Stomach (tissue), 19 donors: ENCODE measurements at places on chromosomes 16 and 17. TPM values are rescaled to one million over a fixed set of nuclear protein-coding genes. Genes with fewer than 3 reads are reported as not detected.

DNA sequence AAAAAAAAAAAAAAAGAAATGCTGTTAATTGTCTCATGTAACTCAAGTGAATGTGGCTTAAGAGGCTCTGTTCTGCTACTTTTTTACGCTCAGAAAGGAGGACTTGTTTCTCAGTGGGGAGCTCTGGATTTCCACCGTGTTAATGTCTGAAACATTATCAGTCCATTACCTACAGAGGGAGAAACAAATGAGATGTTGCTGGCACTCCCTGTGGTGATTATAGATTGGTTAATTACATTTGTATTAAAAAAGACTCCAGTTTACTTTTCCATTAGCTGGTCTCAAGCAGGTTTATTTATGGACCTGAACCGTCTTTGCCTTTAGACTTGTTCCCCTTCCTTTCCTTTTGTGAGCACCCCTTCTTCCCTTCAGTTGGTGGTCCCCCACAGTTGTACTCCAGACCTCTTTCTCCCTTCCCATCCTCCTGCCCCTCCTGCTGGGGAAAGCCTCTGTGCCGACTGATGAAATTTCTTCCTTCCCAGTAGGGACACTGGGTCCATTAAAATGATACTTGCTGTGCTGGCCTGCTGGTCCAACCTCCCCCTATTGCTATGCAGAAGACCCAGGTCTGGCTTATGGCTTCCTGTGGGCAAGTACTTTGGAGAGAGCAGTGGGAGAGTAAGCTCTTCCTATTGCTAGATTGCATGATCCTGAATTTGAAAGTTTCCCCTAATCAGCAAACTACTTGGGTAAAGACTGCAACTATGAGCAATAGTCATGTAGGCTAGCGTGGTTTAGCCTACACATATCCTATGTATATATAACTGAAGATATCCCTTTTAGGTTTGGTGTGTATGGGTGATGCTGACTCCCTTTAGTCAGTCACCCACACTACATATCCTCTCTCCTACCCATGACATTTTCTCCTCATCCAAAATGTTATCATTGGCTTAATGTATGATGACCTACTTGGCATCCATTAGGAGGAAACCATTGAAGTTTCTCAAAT is 8.1 kb downstream of the CDC6 start:
- no peaks in the 10 kb centered on the region for H3K27me3 ChIP-seq
- DNase-seq, result no peak
- H3K4me3 ChIP-seq, result no peak overlapping the region
- no peaks in the 10 kb centered on the region for H3K36me3 ChIP-seq
- no peaks in the 10 kb centered on the region for H3K4me1 ChIP-seq

DNA sequence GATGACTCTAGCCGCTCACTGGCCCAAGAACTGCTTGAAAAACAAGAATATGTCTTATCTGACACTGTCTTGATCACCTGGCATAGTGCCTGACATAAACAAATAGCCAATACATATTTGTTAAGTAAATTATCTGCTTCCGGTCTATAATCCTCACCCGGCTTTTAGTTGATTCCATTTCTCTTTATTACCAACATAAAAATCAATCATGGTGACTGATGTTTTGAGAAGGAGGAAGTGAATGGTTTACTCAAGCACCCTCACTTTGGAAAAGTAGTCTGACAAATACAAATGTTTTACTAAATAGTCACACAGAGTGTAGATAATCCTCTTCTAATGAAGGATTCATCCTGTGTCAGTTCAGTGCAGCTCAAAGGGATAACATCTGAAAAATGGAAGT is 47.0 kb downstream of the SKAP1 start:
- DNase-seq, result no peak
- H3K27ac ChIP-seq, result no peak overlapping the region
- H3K4me3 ChIP-seq, result no peak overlapping the region
- H3K27me3 ChIP-seq, result no peaks in the 10 kb centered on the region
- H3K36me3 ChIP-seq, result no peaks in the 10 kb centered on the region

The KRT33B gene
- not detected for total RNA-seq

DNA sequence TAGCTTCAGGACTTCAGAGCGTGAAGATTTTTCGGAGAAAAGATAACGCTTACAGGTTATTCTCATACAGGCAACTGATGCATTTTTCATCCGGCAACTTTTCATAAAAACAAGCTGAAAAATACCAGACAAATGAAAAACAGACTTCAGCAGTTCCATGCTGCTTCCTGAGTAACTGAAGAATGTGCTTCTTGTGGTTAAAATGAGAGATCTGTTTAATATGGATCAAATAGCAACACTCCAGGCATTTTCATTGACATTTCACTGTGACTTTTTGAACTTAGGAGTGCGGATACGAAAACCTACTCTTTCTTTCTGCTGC is 705 bp upstream of the PITPNC1 start:
- peaks cover 22% of the 10 kb centered on the region for H3K4me1 ChIP-seq
- H3K4me3 ChIP-seq, result peak overlapping the region; percentile 85
- no peak for DNase-seq
- H3K27me3 ChIP-seq, result no peaks in the 10 kb centered on the region
- H3K36me3 ChIP-seq, result no peaks in the 10 kb centered on the region

The GRAPL gene
- total RNA-seq, result 2.9 TPM

DNA sequence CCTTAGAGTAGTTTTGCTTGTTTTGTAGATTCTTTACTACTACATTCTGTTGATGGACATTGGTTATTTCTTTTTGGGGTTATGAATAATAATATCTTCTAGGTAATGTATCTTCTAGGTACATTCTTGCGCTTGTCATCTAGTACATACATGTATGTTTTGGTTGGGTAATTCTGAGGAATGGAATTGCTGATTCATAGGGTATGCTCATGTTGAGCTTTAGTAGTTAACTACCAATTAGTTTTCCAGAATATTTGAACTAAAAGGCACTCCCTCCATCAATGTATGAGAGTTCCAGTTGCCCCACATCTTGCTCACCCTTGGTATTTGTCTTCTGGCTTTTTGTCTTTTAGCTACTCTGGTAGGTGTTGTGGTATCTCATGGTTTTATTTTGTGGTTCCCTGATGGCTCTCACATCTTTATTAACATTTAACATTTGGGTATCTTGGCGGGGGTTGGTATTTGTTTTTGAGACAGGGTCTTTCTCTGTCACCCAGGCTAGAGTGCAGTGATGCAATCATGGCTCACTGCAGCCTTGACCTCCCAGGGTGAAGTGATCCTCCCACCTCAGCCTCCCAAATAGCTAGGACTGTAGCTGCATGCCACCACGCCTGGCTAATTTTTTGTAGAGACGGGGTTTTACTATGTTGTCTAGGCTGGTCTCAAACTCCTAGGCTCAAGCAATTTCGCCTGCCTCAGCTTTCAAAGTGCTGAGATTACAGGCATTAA is 47.1 kb downstream of the SLC6A4 start:
- H3K27ac ChIP-seq, result no peak overlapping the region
- no peaks in the 10 kb centered on the region for H3K27me3 ChIP-seq
- no peak overlapping the region for H3K4me3 ChIP-seq
- no peaks in the 10 kb centered on the region for H3K4me1 ChIP-seq
- no peak for DNase-seq

GRCh38 chr17:49003557-49004511 is 6.6 kb downstream of the IGF2BP1 start:
- H3K27ac ChIP-seq, result no peak overlapping the region
- H3K4me3 ChIP-seq, result peak overlapping the region; percentile 14
- H3K4me1 ChIP-seq, result peaks cover 6% of the 10 kb centered on the region
- H3K27me3 ChIP-seq, result peaks cover 100% of the 10 kb centered on the region

GRCh38 chr17:65147955-65148354 is 10.8 kb downstream of the RGS9 start:
- no peaks in the 10 kb centered on the region for H3K27me3 ChIP-seq
- no peak overlapping the region for H3K27ac ChIP-seq
- no peak for DNase-seq
- no peak overlapping the region for H3K4me3 ChIP-seq
- no peaks in the 10 kb centered on the region for H3K4me1 ChIP-seq

The IL34 gene
- total RNA-seq, result not detected

- no peak overlapping the region for H3K4me3 ChIP-seq
- H3K27me3 ChIP-seq, result peaks cover 20% of the 10 kb centered on the region
- peaks cover 8% of the 10 kb centered on the region for H3K4me1 ChIP-seq
- no peaks in the 10 kb centered on the region for H3K36me3 ChIP-seq
Measured at GRCh38 chr16:50473356-50473945, 74.7 kb upstream of the NKD1 start.

DNA sequence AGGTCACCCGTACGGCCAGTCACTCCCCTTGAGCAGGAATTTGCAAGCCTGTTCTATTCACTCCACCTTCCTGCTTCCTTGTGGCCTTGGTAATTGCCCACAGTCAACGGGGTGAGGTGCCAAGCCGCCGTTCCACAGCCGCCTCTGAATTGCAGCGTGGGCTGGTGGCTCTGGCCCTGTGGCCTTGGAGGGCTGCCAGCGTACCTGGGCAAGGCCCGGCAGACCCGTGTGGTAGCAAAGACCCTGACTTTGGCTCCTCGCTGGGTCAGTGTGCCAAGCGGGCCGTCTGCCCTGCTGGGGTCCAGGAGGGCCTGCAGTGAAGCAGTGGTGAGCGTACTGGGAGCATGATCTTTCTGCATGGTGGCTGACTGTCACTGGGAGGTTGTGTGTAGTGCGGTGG is 3.6 kb downstream of the BANP start:
- no peak overlapping the region for H3K4me3 ChIP-seq
- no peaks in the 10 kb centered on the region for H3K36me3 ChIP-seq
- peaks cover 36% of the 10 kb centered on the region for H3K4me1 ChIP-seq

The PRAC2 gene
- not detected for total RNA-seq

DNA sequence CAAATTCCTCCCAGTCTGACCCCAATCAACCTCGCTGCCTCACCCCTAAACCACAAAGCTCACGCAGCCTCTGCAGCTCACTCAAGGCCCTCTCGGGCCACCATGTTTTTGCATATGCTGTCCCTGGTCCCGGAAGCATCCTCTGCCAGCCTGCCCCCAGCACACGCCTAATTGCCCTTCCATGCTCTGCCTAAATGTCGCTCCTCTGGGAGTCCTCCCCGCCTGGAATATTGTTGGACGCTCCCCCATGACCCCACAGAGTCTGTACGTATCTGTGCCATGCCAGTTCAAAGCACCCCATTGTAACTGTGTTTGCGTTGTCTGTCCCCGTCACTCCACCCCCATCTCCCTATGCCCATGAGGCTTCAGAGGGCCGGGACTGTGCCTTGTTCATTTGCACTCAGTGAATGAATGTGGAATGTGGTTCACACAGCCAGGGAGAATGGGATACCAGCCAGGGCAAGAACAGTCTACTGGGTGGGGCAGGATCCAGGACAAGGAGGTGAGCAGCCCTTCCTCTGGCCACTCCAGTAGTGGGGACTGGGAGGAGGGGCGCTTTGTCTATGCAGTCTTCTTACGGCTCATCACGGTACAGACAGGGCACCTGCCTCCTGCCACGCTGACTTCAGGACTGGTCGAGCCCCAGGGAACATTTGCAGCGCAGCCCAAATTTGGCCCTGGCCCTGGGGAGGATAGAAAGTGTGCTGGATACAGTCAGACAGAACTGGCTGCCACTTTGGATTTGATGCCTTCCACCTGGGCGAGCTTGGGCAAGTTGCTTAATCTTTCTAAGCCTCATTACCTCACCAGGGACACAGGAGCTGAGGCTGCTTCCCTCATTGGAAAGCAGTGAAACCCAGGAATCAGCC is 48.5 kb downstream of the NOS2 start:
- no peak overlapping the region for H3K27ac ChIP-seq
- no peaks in the 10 kb centered on the region for H3K36me3 ChIP-seq
- no peak overlapping the region for H3K4me3 ChIP-seq
- no peaks in the 10 kb centered on the region for H3K4me1 ChIP-seq

The ST6GALNAC2 gene
- 3.6 TPM for total RNA-seq

The G6PC1 gene
- 4.0 TPM for total RNA-seq

DNA sequence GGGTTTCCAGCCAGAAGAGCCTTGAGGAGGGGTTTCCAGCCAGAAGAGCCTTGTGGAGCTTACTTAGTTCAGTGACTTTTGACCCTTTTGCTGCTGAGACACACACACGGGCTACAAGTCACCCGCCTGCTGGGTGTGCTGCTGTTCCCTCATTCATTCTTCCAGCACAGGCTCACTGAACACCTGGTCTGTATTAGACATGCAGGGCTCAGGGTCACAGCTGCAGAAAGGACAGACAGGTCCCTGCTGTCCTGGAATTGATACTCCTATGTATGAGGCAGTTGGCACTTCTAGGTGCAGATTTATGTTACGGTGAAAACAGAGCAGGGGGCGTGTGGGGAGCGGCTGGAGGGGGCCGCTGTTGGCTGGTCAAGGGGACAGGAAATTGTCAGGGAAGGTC is 6.8 kb downstream of the CACNG4 start:
- no peaks in the 10 kb centered on the region for H3K36me3 ChIP-seq
- no peak overlapping the region for H3K27ac ChIP-seq
- DNase-seq, result no peak
- H3K4me1 ChIP-seq, result peaks cover 8% of the 10 kb centered on the region

The GLP2R gene
- total RNA-seq, result 3.9 TPM

The SCGB1C2 gene
- total RNA-seq, result not detected

DNA sequence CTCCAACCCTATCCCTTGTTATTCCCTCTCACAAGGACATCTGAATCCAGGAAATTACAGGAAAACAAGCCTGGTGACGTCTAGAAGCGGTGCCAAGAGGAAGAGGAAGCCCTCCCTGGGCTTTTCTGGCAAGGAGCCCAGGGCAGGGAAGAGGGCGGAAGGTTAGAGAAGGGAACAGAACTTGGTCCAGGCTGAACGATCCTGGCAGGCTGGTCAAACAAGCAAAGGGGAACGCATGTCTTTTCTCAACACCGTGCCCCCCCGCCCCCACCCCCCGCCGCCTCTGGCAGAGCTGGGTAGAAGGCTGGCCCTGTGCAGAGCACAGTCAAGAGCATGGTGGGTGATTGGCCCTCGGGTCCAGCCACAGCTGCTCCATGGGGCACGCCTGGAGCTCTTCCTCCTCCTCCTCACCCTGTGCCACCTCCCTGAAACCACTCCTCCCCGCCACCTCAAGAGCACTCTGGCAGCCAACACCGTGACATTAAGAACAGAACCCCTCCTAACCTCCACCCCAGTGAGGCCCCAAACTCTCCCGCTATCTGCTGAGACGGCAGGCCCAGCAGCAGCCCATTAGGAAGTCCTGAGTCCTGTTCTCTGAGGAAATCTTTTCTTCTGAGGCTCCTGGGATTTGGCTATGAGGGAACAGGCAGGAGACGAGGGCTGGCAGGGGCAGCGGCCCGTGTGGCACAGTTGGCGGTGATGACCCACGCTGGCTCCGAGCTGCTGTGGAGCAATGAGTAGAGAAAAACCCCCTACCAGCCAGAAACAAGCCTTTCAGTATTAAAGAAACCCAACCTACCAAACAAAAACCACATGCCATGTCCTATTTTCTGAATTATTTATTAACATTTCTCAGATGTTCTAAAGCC is 7.3 kb downstream of the C16orf86 start:
- H3K27ac ChIP-seq, result peak overlapping the region; percentile 78
- peaks cover 31% of the 10 kb centered on the region for H3K4me1 ChIP-seq
- H3K27me3 ChIP-seq, result no peaks in the 10 kb centered on the region
- peaks cover 14% of the 10 kb centered on the region for H3K36me3 ChIP-seq
- no peak overlapping the region for H3K4me3 ChIP-seq
